ENCODE measurements at places on chromosomes 13 and 19.

DNA sequence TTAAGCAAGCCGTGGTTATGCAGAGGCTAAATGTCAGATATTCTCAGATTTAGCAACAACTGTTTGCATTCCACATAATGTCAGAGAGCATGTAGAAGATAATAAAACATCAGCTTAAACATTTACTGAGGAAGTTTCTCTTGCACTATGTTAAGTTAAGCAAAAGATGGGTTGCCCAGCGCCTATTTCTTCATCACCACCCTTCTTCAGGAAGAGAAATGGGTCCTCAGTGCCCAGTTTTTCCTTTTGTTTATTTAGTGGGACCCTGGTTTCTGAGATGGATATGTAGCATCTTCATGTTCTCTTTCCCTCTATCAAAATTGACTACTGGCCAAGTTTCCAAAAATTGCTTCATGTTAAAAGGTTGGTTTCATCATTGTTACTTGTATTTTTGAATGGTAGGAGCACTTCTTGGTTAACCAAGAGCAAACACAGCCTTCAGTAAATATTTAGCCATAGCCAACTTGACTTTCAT is 356.8 kb downstream of the RFC3 start:
- no peak for DNase-seq

DNA sequence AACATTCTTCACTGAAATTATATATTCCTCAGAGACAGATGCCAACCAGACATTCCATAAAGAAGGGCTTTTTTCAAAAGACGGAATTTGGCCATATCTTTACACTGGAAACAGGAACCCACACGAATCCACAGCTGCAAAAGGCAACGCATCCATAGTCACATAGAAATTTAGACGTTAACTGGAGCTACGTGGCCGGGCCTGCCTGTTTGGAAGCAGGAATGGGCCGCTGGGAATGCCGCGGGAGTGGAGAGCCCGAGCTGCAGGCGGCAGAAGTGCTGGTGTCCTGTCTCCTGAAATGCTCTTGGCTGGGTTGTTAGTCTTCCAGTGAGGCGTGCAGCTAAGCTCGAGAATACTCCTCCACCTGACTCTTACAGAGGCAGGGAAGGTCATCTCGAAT is 122.2 kb downstream of the KL start:
- no peak for DNase-seq

DNA sequence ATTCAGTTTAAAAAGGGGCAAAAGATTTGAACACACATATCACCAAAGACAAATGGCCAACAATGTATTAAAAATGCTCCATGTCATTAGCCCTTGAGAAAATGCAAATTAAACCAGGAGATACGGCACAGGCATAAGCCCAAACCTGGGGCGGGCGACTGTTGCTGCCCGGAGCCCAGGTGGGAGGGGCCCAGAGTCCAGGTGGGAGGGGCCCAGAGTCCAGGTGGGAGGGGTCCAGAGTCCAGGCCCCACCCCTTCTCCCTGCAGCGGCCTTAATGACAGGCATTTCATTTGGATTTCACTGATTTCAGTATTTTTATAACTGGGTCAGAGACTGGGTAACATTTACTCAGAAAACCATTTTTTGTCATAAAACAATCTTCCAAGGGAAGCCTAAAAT is 78.2 kb downstream of the RASA3 start:
- DNase-seq, result no peak

- no peak for DNase-seq
Observed at GRCh38 chr19:41307954-41308449, 2.0 kb upstream of the CCDC97 start.

DNA sequence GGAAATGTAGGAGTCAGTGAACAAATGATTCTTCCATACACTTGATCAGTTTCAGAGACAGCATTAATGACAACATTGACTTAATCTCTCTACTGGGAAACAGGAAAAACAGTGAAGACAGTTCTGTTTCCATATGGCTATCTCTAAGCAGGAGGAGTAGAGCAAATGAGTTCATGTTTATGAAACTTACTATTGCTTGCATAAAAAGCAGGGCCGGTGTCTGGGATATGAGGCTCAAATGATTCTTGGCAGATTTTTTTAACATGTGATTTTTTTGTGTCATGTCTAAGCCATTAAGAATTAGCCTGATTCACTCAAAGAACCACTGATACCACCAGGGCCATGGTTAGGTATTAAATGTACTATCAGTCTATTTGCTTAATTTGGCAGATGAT is 141.9 kb downstream of the SLC7A1 start:
- DNase-seq, result no peak

GRCh38 chr19:1136201-1136600 is 32.4 kb downstream of the GPX4 start:
- DNase-seq, result no peak

GRCh38 chr19:46661735-46662592 is 982 bp upstream of the DACT3 start:
- no peak for DNase-seq

- DNase-seq, result no peak
Observed at GRCh38 chr13:69959046-69959445, 148.6 kb upstream of the ATXN8OS start.

- DNase-seq, result no peak
Observed at GRCh38 chr19:18291590-18292461, 10.4 kb upstream of the JUND start.

DNA sequence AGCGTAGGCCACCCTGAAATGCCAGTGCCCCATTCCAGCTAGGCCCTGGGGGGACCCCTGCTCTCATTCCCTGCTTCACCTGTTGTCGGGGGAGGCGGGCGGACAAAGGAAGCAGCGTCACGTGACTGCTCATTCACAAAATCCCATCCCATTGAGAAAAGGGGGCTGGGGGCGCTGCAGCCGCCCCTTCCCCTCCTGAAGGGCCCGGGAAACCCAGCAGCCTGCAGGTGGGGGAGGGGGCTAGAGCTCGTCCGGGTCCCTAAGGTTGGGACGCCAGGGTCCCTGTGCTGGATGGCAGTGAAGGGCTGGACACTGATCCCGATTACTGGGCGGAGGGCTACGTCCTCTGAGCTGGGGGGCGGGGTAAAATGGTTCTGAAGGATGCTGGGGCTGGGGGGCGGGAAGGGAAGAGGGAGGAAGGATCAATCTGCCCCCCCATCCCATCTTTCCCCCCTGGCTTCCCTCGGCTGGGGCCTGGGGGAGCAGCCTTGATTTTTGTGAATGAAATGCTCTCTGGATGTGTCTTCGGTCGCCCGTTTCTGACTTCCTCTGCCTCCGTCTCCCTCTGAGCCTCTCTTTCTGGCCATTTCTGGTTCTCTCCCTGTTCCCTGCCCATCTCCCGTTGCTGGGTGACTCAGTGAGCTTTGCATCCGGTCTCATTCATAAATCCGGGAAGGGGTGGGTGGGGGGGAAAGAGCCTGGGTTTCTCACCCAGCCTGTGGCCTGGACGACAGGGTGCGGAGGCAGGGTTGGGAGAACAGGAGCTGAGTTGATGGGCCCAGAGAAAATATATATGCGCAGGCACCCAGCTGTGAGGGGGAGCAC is 816 bp downstream of the SPRED3 start:
- no peak for DNase-seq

- DNase-seq, result no peak
Observed at GRCh38 chr19:4057931-4058692, 8.6 kb downstream of the ZBTB7A start.

GRCh38 chr13:113138792-113139551 is 16.4 kb downstream of the F10 start:
- no peak for DNase-seq

GRCh38 chr13:40453351-40454021 is 213.0 kb downstream of the FOXO1 start:
- DNase-seq, result no peak

DNA sequence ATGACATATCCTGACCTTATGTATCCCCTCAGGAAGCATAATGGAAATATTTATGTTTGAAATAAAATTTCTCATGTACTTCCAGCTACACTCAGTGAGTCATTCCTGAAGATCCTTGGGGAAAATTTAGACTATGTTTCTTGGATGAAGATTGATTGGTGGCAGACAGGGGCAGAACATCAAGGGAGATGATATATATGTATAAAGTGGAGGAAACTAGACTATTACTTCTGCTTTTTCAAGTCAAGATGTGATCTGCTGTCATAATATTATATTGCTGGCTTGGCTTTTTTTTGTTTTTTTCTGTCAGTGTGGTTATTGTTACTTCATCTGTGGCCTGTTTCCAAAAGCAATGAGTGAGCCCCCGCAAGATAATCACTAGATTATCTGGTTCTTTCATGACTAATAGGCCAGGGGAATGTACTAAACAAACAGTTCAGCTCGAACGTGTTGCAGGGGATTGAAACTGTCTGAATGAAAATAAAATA is 87.2 kb upstream of the TNFSF11 start:
- DNase-seq, result no peak

- DNase-seq, result no peak
Observed at GRCh38 chr19:32404933-32405430, 588 bp upstream of the DPY19L3 start.

DNA sequence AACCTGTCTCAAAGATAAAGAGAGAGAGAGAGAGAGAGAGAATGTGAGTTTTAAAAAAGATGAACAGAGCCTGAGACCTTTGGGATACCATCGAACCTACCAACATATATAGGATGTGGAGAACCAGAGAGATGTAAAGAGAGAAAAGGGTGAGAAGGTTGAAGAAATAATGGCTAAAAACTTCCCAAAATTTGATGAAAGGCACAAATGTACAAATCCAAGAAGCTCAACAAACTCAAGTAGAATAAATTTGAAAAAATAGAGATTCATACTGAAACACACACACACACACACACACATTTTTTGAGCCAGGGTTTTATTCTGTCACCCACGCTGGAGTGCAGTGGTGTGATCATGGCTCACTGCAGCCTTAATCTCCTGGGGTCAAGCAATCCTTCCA is 16.3 kb downstream of the ZNF558 start:
- no peak for DNase-seq

GRCh38 chr13:70593716-70594115 is 485.5 kb upstream of the KLHL1 start:
- no peak for DNase-seq

- peak; percentile 80 for DNase-seq
Observed at GRCh38 chr19:41871573-41872383, 5.3 kb upstream of the CD79A start.

DNA sequence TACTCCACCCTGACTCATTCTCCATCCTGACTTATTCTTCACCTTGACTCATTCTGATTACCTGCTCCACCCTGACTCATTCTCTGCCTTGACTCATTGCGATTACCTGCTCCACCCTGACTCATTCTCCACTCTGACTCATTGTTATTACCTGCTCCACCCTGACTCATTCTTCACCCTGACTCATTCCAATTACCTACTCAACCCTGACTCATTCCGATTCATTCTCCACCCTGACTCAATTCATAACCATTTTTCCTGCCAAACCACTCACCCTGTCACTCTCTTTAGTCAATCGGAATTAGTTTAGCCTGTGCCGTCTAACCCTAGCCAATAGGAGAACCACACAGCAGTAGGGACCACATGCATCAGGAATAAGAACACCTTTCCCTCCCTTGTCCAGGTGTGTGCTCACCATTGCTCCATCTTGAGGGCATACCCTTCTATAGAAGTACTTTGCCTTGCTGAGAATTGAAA is 1227.4 kb upstream of the PCDH20 start:
- peak; percentile 24 for DNase-seq

- DNase-seq, result no peak
Observed at GRCh38 chr13:112996671-112997091, 27.7 kb downstream of the MCF2L start.

DNA sequence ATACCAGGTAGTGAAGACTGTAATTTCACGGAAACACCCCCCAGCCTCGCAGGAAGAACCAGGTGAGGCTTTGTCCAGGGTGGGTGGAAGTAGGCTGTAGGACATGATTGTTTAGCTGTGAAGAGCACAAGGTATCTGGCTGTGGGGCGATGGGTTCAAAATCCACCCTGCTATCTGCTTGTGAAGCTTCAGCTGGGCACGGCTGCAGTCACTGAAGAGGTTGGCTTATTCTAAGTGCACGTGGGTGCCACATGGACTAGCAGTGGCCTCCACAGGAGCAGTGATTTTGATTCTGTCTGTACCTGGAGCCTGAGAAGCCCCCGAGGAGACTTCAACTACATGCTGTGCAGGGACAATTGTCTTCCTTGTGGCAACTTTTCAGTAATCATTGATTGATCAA is 254.1 kb downstream of the FGF9 start:
- DNase-seq, result no peak

- no peak for DNase-seq
Observed at GRCh38 chr13:110593430-110594130, 21.8 kb upstream of the NAXD start.

- DNase-seq, result no peak
Observed at GRCh38 chr13:73015805-73016204, 43.0 kb upstream of the KLF5 start.
